H1 (cell line): ENCODE measurements at places on chromosomes 3 and 15.

GRCh38 chr3:129582799-129583198 is 23.7 kb downstream of the PLXND1 start:
- no peaks in the 10 kb centered on the region for H3K27me3 ChIP-seq
- no peak overlapping the region; the same call in 1 of the 2 replicates for H3K27ac ChIP-seq
- no peak for DNase-seq
- H3K4me3 ChIP-seq: no peak overlapping the region
- no peaks in the 10 kb centered on the region for H3K36me3 ChIP-seq

- no peak overlapping the region for H3K27ac ChIP-seq
- H3K36me3 ChIP-seq: no peaks in the 10 kb centered on the region
- H3K4me1 ChIP-seq: peaks cover 3% of the 10 kb centered on the region; the same call in 1 of the 2 replicates
Measured at GRCh38 chr3:42101048-42101447, 9.9 kb downstream of the TRAK1 start.

- H3K4me3 ChIP-seq: peak overlapping the region; percentile 58
- no peak for DNase-seq
- no peaks in the 10 kb centered on the region for H3K27me3 ChIP-seq
- H3K36me3 ChIP-seq: no peaks in the 10 kb centered on the region
- H3K4me1 ChIP-seq: no peaks in the 10 kb centered on the region; the same call in 1 of the 2 replicates
Measured at GRCh38 chr3:178537122-178537705, 978 bp downstream of the KCNMB2 start.

- no peaks in the 10 kb centered on the region for H3K4me1 ChIP-seq
- no peak overlapping the region for H3K27ac ChIP-seq
- no peak overlapping the region for H3K4me3 ChIP-seq
- H3K36me3 ChIP-seq: peaks cover 14% of the 10 kb centered on the region; the same call in 1 of the 2 replicates
- no peaks in the 10 kb centered on the region for H3K27me3 ChIP-seq
- DNase-seq: no peak
Measured at GRCh38 chr15:58715266-58715917, 34.1 kb downstream of the ADAM10 start.

DNA sequence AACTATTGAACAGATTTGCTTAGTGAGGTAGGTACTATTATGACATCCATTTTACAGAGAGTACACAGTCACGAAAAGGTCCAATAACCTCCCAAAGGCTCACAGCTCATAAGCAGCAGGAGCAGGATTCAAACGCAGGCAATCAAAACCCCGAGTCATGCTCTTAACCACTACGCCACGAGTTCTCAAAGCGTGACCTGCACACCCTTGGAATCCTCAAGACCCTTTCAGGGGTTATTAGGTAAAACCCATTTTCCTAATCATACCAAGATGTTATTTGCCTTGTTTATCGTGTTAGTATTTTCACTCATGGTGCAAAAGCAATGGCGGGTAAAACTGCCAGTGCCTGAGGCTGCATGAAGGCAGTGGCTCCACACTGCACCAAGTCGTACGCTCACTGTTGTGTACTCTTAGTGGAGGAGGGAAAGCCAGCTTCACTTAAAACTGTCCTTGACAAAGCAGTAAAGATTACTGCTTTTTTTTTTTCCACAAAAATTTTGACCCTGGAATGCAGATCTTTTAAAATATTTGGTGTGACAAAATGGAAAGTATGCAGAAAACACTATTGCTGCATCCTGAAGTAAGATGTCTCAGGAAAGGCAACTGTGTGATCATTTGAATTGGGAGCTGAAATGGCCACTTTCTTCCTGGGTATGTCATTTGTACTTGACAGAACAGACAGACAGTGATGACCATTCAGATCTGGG is 96.1 kb downstream of the IGF2BP2 start:
- no peak for DNase-seq
- no peaks in the 10 kb centered on the region for H3K27me3 ChIP-seq
- H3K27ac ChIP-seq: no peak overlapping the region
- no peaks in the 10 kb centered on the region for H3K36me3 ChIP-seq

GRCh38 chr3:193023218-193023617 is 105.6 kb upstream of the MB21D2 start:
- DNase-seq: no peak
- no peak overlapping the region for H3K4me3 ChIP-seq
- H3K27ac ChIP-seq: no peak overlapping the region

GRCh38 chr15:78947506-78947905 is 2.7 kb upstream of the CTSH start:
- H3K4me1 ChIP-seq: peaks cover 18% of the 10 kb centered on the region
- H3K36me3 ChIP-seq: no peaks in the 10 kb centered on the region
- no peak overlapping the region for H3K4me3 ChIP-seq

GRCh38 chr3:114043205-114043604 is 13.1 kb downstream of the CCDC191 start:
- no peaks in the 10 kb centered on the region for H3K4me1 ChIP-seq
- no peak overlapping the region for H3K27ac ChIP-seq
- H3K4me3 ChIP-seq: no peak overlapping the region
- no peak for DNase-seq

GRCh38 chr15:101652786-101653430 is 727 bp upstream of the TM2D3 start:
- H3K4me1 ChIP-seq: no peaks in the 10 kb centered on the region
- H3K4me3 ChIP-seq: peak overlapping the region; percentile 97
- no peak overlapping the region for H3K27ac ChIP-seq
- no peak for DNase-seq
- no peaks in the 10 kb centered on the region; the same call in 1 of the 2 replicates for H3K27me3 ChIP-seq
- H3K36me3 ChIP-seq: peaks cover 7% of the 10 kb centered on the region; the same call in 1 of the 2 replicates

GRCh38 chr3:151843275-151843674 is 29.4 kb downstream of the AADAC start:
- H3K27me3 ChIP-seq: peaks cover 1% of the 10 kb centered on the region
- no peaks in the 10 kb centered on the region for H3K4me1 ChIP-seq
- H3K36me3 ChIP-seq: no peaks in the 10 kb centered on the region
- no peak for DNase-seq
- no peak overlapping the region for H3K4me3 ChIP-seq

- H3K36me3 ChIP-seq: no peaks in the 10 kb centered on the region
- peaks cover 3% of the 10 kb centered on the region for H3K4me1 ChIP-seq
- H3K27ac ChIP-seq: no peak overlapping the region
- no peak for DNase-seq
- H3K4me3 ChIP-seq: no peak overlapping the region
- no peaks in the 10 kb centered on the region; the same call in 1 of the 2 replicates for H3K27me3 ChIP-seq
Measured at GRCh38 chr3:194955979-194956696, 270.5 kb downstream of the FAM43A start.
